Islet precursor cell (in vitro differentiated cells): ENCODE measurements at places on chromosomes 4 and X.

DNA sequence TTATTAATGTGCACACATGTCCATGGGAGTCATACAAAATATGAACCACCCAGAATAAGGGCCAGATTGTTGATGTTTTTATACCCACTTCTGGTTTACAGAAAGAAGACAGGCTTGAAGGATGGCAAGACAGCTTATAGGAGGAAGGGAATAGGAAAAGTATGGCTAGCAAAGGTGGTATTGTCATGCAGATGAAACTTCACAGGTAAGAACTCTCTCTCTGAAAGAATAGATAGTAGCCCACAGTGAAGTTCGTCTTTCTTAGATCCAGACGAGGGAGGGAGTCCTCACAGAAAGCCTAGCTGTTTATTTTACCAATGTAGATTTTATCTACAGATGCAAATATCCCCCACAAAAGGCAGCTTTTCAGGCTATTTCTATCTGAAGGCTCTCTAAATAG lies 43.7 kb upstream of the SPIN4 start:
- DNase-seq = no peak

- no peak for DNase-seq
Observed at GRCh38 chr4:100510551-100510950, 7.3 kb downstream of the EMCN start.

DNA sequence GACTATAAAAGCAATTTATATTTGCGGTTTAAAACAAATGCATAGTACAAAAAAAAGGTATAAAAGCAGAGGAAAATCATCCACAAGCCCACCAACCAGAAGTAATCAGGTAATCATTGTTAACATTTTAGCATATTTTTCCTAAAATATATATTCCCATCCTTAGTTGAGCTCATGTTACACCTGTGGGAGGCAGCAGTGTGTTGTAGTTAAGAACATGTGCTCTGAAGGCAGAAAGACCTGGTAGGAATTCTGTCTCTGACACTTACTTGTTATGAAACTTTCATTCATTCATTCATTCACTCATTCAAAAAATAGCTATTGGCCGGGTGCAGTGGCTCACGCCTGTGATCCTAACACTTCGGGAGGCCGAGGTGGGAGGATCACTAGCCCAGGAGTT lies 15.4 kb upstream of the CDKL5 start:
- no peak for DNase-seq

DNA sequence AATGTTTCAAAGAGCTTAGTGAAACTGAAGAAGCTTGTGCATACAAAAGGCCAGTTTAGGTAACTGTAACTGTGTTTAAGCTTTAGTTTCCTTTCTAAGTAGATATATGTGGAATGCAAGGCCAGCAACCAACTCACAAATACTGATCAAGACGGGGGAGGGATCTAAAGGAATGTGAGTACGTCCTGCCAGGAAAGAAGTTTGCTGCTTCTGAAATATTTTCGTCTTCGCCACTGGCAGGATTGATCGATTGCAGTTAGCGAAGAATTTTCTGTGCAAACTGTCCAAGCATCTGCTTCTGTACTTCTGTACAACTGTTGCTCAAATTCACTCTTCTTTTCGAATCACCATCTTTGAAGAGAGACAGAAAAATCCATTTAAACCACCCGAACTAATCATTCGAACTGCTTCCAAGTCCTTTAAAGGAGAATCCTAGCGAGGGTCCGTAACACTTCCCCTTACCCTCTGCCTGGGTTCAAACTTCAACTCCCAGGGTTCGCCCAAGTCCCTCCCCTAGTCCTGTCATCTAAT lies 373 bp upstream of the INTS6L start:
- DNase-seq = no peak

DNA sequence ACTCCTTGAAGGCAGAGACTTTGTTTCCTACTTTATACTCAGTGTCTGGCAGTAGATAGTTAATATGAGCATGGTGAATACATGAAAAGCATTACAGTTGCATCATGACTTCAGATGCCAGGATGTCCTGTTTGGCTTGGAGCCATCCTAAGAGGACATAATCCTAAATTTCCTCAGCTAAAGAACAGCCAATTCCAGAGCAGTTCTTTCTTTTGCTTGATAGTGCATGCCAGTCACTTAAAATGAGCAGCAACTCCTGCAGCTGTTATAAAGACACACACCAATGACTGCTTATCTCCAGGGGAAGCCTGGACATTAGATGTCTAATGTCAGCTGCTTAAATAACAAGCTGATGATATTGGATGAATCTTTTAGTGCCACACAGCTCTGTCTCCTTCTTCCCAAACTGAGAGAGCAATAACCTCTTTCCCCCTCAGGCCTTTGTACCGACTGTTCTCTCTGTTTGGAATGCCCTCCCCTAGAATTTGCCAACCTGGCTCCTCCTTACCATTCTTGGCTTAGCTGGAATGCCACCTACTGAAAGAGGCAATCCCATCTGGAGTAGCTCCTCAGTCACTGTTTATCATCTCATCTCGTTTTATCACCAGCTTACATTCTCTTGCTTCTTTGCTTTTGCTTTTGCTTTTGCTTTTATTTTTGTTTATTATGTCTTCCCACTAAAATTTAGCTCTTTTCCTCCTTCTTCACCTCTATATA lies 100.8 kb upstream of the USP38 start:
- DNase-seq = no peak

DNA sequence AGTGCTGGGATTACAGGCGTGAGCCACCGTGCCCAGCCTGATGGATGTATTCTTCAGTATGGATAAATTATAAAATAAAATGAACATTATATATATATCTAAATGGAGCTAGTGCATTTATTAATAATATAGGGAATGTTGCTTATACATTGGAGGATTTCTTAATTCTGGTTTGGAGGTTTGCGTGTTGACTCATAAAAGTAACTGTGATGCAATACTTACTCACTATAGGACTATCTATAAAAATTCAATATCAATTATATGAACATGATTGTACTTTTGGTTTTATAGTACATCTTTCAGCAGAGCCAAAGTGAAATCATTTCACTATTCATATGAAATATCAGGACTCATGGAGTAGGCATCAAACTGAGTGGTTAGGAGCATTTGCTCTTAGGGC lies 3.2 kb upstream of the AREG start:
- no peak for DNase-seq

GRCh38 chr4:55424791-55425190 lies 29.0 kb downstream of the TMEM165 start:
- no peak for DNase-seq

DNA sequence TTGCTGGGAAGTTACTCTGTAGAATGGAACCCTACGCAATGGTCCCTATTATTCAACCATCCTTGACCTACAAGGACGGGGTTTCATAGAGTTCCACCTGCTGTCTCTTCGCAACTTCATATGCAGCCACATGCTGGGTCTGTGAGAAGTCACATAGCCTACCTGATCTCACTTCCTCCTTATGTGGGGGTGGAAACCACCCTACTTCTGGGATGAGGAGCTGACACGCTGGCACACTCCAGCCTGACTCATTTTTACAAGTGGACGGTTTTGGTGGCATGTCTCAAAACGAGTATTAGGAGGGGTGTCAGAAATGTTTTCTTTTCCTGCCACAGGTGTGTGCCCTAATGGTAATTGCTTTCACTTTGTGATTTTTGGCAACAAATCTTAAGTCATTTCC lies 36.8 kb upstream of the ARSD start:
- DNase-seq = no peak

DNA sequence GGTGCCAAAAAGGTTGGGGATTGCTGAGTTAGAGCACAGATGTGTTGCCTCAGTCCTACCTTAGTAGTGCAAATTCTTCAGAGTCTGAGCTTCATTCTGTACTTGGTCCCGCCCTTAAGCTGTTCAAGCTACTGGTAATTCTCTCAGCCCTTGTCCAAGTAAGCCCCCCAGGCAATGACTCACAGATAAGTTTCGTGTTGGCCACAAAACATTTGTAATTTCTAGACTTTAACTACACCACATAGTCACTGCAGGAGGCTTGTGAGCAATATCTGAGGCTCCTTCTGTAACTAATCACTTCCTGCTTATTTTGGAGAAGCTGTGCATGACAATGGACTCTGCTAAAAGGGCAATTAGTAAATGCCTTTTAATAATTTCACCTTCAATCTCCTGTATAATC lies 1420.5 kb downstream of the PCDH7 start:
- peak; percentile 94 for DNase-seq

- no peak for DNase-seq
Observed at GRCh38 chr4:1370321-1371124, 23.5 kb downstream of the UVSSA start.

DNA sequence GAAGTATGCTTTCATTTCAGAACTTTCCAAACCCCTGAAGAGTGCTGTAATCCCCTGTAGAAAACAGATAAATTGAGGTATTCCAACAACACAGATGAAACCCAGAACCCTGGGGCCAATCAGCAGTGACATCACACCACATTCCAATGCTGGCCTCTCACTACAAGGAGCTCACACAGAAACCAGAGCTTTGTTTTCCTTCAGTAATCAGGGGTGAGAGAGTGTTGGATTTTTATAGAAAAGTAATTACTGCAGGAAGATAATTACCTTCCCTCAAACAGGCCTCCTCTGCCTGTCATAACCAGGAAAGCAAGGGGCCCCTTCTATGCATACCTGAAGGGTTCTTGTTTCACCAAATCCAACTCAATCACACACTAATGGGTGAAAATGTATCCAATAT lies 246.2 kb downstream of the SCFD2 start:
- peak; percentile 95 for DNase-seq

DNA sequence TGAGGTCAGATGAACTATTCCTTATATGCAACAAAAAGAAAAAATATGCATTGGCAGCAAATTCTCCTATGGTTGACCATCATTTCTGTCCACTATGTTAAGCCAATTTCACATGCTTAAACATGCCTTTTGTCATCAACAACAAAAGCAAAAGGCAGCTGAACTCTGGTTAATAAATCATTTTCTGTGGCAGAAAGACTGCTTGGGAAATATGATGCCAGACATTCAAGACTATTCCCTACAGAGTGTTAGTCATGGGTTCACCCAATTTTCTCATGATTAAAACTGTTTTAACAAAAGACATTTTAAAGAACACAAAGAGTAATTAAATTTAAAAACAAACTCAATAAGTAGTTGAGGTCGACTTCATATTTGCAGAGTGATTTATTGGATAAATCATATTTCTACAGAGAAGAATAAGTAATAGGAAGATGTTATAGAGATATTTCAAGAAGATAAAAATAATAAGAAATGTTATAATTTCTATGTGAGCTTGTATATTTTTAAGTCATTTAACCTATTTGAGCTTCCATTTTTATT lies 890.6 kb downstream of the STPG2 start:
- no peak for DNase-seq

GRCh38 chr4:60729194-60729593 lies 470.9 kb upstream of the ADGRL3 start:
- no peak for DNase-seq

- no peak for DNase-seq
Observed at GRCh38 chrX:46543441-46543840, 1.8 kb downstream of the ZNF674 start.

- no peak for DNase-seq
Observed at GRCh38 chr4:89539374-89539773, 231.8 kb upstream of the GPRIN3 start.

GRCh38 chr4:98027827-98028226 lies 115.4 kb downstream of the STPG2 start:
- DNase-seq = peak; percentile 56

DNA sequence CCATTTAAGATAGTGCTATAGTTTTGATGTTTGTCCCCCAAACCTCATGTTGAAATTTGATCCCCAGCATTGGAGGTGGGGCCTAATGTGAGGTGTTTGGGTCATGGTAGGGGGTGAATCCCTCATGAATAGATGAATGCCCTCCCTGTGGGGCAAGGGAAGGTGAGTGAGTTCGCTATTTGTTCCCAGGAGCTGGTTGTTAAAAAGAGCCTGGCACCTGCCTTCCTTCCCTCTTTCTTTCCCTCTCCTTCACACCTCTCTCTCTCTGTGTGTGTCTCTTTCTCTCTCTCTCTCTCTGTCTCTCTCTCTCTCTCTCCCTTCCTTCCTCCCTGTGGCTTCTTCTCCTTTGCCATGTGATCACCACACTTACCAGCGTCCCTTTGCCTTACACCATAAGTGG lies 160.7 kb downstream of the AASDH start:
- no peak for DNase-seq
